LoVo (cell line): ENCODE measurements at places on chromosomes 16 and 17.

GRCh38 chr17:28725660-28726225, 290 bp downstream of the TLCD1 start:
- DNase-seq, result peak; percentile 79

GRCh38 chr16:81804134-81804610, 25.1 kb downstream of the PLCG2 start:
- no peak for DNase-seq

DNA sequence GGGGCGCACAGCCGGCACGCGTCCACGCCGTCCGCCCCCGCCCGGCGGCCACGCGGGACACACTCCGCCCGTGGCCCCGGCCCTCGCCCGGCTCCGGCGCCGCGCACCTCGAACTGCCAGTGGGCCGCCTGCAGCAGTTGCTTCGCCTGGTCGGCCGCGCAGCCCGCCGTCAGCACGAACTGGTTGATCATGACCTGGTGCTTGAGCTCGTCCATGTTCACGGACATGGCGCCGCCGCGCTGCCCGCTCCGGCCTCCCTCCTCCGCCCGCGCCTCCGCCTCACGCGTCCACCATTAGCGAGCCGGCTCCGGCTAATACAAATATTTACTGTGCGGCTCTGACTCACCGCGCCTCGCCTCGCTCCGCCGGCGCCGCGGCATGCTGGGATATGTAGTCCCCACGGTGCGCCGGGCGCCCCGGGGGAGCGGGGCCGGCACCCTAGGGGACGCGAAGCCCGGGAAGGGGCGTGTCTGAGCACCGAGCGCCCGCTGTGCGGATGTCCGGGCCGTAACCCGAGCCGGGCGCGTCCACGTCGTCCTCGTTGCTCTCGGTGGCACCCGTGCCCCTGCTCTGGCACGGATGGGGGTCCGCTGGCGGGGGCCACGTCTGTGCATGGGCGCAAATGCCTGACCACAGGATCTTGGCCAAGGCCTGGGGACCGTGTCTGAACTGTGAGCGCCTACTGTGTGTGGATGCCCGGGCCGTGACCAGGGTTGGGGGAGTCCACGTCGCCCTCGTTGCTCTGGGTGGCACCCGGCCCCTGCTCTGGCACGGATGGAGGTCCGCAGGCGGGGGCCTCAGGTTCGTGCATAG, at the start of gene UBALD1:
TSS of gene UBALD1 (minus strand) at position 318 of the 813 bp plus-strand sequence. CDS start at position 227, 91 bp downstream.
- peak; percentile 93 for DNase-seq

- DNase-seq, result no peak
Observed at GRCh38 chr17:20920815-20921199, 122.0 kb downstream of the USP22 start.

DNA sequence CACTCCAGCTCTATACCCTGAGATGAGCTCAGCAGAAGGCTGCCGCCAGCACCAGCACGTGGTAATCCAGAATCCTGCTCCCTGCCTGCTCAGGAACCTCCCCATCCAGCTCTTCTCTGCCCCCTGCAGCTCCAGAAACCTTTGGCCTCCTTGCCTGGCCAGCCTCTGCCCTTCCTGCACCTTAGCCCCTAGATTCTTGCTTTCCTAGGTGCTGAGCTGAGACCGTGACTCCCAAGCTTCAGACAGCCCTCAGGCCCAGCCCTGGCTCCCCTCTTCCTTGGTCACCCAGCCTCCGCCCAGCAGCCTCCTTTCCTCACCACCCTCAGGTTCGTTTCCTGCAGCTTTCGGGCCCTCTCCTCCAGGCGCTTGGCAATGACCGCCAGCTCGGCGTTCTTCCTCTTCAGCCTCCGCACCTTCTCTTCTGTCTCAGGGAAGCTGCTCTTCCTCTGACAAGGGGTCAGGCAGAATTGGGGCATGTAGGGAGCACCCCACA, 2.6 kb downstream of the TSPOAP1 start:
- no peak for DNase-seq

- peak; percentile 89 for DNase-seq
Observed at GRCh38 chr17:48244121-48244711, 136.7 kb downstream of the SNX11 start.

DNA sequence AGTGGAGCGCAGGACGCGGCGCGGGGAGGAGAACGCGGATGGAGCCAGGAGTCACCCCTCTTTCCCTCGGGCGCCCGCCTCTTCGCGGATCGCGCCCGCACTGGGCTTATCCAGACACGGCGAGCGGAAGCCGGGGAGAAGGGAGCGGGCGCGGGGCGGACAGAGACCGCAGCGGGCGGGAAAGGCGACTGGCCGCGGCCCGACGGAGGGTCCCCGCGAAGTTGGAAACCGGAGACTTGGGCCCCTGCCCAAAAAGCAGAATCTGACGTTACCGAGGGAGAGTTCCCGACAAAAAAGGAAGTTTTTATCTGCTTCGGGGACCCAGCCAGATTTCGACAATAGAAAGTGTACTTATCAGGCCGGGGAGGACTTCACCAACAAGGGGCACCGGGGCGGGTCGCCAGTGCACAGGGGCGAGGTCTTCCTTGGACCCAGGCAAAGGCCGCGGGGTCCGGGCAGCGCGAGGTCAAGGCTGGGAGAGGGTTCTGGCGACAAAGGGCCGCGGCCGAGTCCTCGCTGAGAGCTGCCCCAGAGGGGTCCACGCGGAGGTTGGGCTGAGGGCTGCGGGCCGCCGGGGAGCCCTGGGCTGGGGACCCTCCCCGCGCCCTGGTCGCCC, 519 bp downstream of the ST6GALNAC2 start:
- no peak for DNase-seq

DNA sequence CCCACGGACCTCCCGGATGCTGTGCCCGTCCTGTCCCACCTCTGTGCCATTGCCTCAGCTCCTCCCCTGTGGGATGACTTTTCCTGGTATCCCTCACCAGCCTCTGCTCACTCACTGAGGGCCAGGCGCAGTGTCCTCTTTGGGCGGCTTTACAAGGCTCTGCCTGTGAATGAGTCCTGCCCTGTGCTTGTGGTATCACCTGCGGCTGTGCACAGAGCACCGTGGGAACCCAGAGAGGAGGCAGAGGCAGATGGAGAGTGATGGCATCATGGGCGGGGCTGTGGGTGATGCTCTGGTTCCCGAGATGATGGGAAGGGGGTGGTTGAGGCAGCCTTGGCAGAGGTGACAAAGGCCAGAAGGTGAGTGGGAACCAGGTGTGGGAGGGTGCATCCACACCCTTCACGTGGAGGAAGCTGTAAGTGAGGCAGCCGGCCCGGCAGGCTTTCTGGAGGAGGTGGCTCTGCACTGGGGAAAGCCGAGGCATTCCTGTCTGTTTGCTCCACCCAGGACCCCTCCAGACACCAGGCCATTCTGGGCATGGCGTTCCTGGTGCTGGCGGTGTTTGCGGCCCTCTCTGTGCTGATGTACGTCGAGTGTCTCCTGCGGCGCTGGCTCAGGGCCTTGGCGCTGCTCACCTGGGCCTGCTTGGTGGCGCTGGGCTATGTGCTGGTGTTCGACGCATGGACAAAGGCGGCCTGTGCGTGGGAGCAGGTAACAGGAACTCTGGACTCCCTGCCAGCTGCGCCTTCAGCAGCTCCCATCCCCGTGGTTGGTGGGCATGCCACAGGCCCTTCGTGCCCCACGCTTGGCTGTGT, 23.8 kb downstream of the ADCY7 start:
- DNase-seq, result no peak
